ENCODE measurements at places on chromosomes 7 and 10. TPM values are rescaled to one million over a fixed set of nuclear protein-coding genes. Genes with fewer than 3 reads are reported as not detected.

The NFE2L3 gene
- 8.8 TPM for total RNA-seq

The ATOH7 gene
- total RNA-seq, result not detected

The ZNF680 gene
- 6.8 TPM for total RNA-seq

The LIPF gene
- total RNA-seq, result not detected

The ATP5MK gene
- total RNA-seq, result 480 TPM
